CD4-positive, alpha-beta T cell (primary cell): ENCODE measurements at places on chromosomes 11 and 22.

DNA sequence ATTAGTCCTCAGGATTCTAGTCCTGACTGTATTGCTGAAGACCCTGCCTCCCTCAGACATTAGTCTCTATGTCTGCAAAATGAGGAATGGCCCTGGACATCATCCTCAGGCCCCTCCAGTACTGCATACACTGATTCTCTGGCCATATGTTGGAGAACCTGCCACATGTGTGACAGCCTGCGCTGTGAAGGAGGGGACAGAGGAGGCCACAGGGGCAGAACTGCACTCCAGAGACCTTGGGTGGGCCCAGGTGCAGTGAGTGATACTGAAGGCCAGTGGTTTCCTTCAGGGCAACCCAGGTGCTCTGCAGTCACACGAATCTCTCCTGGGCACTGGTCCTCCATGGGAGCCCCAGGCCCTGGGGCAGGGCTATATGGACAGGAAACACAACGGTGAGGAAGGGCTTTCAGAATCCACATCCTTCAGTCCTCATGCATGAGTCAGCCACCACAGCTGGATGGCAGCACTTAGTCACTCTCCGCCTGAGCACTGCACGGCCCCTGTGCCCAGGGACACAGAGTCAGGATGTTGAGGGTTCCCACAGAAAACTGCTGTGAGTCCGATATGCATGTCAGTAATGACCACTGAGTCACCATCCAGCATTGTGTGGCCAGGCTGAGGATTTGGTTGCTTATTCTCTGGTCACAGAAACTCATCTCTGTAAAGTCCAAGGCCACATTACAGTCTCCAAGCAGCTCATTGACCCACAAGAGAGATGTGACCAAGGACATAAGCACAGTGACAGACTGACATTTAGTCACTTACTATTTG is 39.7 kb downstream of the ME3 start:
- no peak for DNase-seq

- DNase-seq, result no peak
Observed at GRCh38 chr11:63845911-63846310, 7.0 kb downstream of the MARK2 start.

DNA sequence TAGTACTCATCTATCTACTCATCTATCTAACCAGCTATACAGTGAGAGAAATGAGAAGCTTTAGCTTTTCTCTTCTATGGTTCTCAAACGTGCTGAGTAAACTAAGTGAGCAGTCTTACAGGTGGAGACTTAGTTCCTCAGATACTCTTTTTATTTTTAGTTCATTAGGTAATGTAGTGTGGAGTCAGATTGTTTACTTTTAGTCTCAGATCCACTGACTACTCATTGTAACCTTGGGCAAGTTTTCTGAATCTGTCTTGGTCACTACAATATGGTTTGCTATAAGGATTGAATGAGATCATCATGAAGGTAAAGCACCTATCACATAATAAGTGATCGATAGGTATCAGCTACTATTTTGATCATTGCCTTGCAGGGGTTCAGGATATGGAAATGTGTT is 160.1 kb downstream of the RAB38 start:
- DNase-seq, result no peak

GRCh38 chr22:32764330-32765131 is 37.0 kb upstream of the TIMP3 start:
- no peak for DNase-seq

- DNase-seq, result no peak
Observed at GRCh38 chr11:63847363-63847762, 8.5 kb downstream of the MARK2 start.

DNA sequence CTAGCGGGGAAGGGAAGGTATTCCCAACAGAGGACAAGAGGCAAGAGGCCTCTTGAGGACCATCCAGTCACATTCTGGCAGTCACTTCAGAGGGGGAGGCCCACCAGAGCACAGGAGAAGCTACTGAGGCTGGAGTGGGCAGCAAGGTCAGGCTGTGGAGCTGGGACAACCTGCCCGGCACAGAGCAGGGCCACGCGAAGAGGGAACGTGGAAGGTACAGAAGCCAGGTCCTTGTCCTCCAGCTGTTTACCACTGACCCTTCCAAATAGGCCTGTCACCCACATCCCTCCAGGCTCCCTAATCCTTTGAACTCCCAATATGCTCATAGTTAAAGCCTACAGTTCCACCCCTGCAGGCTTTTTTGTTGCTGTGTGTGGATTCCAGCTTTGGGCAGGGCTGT is 76.9 kb downstream of the IGLL1 start:
- no peak for DNase-seq

GRCh38 chr22:24952837-24953383 is 394 bp downstream of the KIAA1671 start:
- peak; percentile 34 for DNase-seq

DNA sequence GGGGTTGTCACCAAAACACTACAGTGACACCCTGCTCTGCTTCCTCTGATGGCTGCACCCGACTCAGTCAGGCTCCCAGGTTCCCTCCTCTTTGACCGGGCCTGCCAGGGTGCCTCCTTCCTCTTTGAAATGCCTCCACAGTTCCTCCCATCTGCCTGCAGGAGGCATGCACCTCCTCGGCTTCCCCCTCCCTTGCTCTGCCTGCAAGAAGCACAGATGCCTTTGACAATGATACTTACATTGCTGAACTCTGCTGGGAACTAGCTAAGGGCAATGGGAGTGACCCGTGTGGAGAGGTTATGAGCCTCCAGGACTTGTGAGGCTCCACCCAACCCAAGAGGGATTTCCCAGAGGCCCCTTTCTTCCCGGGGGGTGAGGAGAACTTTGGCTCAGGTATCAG is 674.1 kb downstream of the OPCML start:
- DNase-seq, result no peak

DNA sequence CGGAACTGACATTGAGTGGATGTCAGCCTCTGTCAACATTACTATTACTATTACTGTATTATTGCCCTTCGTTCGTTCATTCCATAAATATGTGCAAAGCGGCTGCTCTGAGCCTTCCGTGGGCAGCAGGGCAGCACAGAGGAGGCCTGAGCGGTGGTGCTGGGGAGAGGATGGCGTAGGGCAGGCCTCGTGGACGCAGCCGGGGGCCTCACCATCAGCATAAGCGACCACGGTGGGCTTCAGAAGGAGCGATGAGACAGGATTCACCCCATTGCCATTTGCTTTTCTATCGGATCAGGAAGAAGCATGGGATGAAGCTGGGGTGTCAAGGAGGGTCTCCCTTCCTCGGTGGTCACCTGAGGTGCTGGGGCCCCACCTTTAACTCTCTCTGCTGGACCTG is 22.7 kb downstream of the ANO1 start:
- DNase-seq, result no peak

GRCh38 chr11:73175551-73176144 is 33.5 kb upstream of the FCHSD2 start:
- DNase-seq, result no peak

- no peak for DNase-seq
Observed at GRCh38 chr11:114496915-114497314, 57.6 kb downstream of the REXO2 start.

- no peak for DNase-seq
Observed at GRCh38 chr22:47623066-47623762, 860.8 kb downstream of the TBC1D22A start.

GRCh38 chr11:27921472-27921871 is 186.5 kb downstream of the KIF18A start:
- DNase-seq, result no peak

GRCh38 chr22:48477031-48477721 is 1350.5 kb downstream of the BRD1 start:
- DNase-seq, result no peak

DNA sequence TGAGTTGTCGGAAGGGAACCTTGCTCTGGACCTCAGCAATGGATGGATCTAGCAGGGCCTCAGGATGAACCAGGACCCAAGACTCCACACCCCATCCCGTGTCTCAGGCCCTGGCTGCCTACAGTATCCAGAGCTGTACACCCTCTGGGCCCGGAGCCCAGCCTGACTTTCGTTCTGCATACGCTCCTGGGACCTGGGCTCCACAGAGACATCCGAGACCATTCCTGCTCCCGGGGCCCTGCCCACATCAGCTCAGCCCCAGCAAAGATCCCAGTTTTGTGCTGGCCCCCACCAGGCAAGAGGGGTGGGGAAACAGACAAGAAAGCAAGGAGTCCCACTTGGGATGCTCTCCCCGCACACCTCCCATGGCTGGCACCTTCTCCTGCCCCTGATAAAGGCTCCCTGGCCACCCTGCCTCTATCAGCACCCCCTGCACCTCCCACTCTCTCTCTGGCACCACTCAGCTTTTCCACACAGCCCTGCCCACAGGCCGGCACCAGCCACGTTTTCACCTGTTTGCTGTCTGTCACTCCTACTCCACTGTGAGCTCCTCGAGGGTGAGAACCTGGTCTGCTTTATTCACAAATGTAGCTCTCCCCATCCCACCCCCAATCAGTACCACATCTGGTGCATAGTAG is 64.5 kb upstream of the TCF20 start:
- no peak for DNase-seq

GRCh38 chr11:40219401-40219800 is 1240.1 kb downstream of the LRRC4C start:
- no peak for DNase-seq

GRCh38 chr11:75103380-75104026 is 6.8 kb upstream of the OR2AT4 start:
- DNase-seq, result no peak

GRCh38 chr22:37990301-37990700 is 5.9 kb upstream of the SOX10 start:
- no peak for DNase-seq

- DNase-seq, result peak; percentile 5
Observed at GRCh38 chr11:74232311-74232950, 61.3 kb downstream of the PPME1 start.

DNA sequence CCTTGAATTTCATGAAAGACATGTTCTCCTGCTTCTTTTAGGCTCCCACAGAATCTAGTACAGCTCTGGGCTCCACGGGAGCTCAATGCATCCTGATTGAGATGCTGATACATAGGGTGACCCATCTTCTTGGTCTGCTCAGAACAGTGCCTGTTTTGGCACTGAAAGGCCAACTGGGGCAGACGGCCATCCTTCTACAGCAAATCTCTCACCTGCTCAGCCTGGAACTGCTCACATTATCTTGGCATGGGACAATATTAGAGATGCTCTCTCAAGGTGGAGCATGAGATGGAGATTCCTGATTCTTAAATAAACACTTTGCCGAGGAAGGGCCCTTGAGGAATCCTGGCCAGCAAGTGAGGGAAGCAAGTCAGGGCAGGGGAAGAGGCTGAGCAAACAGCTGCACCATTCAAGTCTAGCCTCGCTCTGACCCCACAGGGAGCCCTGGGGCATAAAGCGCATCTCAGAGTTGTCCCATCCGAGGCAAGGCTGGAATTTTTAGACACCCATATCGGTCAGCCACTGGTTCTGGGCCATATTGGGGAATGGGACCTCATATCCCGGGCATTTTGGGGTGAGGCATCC is 58.4 kb upstream of the CSNK2A3 start:
- no peak for DNase-seq

GRCh38 chr11:75239531-75240290 is 863 bp upstream of the TPBGL start:
- no peak for DNase-seq

DNA sequence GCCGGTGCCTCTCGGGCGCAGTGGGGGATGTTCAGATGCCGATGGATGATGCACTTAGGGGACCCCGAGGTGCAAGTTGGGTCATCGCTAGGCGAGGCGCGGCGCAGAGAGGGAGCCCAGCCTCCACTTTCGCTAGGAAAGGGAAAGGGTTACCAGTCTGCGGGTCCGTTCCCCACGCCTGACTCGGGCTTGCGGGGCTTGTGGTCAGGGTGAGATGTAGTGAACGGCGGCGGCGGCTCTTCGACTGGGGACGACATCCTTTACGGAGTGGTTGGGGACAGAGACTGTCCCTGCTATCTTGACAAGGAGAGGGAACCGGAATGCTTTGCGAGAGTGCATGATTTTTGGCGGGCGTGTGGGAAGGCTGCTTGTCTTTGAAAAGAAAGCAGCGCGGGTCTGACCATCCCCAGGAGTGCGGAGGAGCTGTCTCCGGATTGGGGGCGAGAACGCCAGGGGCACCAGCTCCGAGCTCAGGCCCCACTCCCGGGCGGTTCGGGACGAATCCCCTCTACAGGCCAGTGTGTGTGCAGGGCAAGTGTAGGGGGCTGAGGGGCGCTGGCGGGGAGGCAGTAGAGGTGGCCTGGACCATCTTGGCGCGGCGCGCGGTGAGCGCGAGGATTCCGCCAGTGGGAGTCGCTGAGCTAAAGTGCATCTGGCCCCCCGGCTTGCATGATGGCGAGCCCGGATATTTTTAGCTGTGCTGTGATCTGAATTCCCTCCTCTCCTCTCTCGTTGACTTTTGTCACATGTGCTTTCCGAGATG is 1.1 kb downstream of the FAT3 start:
- no peak for DNase-seq

DNA sequence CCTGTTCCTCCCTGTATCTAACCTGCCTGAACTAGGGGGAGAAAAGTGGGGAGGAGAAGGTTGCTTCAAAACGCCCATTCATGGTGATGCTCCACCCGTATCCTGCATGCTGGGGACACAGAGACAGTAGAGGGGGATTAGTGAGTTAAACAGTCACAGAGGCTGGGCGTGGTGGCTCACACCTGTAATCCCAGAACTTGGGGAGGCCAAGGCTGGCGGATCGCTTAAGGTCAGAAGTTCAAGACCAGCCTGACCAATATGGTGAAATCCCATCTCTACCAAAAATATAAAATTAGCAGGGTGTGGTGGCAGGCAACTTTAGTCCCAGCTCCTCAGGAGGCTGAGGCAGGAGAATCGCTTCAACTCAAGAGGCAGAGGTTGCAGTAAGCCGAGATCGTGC is 1.8 kb upstream of the DENND5A start:
- DNase-seq, result no peak

GRCh38 chr22:24421428-24421931 is 5.9 kb upstream of the ADORA2A start:
- peak; percentile 26 for DNase-seq

DNA sequence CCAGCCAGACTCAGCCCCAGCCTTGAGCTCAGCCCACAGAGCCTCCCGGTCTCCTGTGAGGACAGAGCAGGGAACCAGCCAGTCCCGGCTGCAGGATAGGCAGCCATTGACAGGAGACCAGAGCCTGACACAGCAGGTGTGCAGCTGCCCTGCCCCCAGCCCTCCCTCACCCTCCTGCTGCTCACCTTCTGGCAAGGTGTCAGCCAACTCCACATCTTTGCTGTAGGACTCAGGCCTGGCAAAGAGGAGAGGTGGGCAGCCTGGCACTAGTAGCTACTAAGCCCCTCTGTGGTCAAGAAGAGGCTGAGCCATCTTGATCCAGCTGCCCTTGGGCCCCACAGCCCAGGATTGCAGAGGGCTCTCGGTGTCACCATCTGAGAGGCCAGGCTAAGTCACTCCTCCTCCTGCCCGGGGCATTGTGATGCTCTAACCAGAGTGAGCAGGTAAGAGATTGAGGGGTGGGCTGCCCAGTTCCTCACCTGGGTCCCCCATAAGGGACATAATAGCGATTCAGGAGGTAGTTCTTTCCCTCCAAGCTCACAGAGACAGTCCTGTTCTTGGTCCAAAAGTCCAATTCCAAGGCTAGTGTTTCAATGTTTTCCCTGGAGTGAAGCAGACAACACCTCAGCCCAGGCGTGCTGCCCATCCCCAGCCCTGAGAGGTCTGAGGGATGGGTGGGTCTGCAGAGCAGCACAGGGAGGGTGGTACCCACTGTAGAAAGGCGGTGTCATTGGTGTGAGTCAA is 18.6 kb downstream of the TREH start:
- DNase-seq, result no peak
